ENCODE measurements at places on chromosomes 1 and 21. TPM values are rescaled to one million over a fixed set of nuclear protein-coding genes. Genes with fewer than 3 reads are reported as not detected.

- no peak for DNase-seq
These were observed 96.5 kb upstream of the CLDN14 start for GRCh38 chr21:36576441-36576840.

DNA sequence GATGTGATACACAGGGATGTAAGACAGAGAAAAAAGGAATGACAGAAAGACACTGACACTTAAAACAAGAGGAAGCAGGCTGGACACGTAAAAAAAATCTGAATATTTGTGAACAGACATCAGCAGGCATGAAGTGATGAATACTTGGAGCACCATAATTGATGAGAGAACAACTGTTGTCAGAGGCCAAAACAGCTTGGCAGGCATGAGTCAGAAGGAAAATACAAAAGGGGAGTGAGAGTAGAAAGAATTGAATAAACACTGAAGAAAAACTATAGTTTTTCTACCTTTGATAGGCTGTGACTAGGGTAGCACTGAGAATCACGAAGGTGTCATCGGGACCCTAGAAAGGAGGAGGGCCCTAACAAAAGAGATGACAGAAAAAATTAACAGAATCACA lies 21.6 kb upstream of the GUCA2A start:
- no peak for DNase-seq

GRCh38 chr1:22328331-22329147 lies 123.1 kb upstream of the ZBTB40 start:
- no peak for DNase-seq

- DNase-seq: no peak
These were observed 9.3 kb downstream of the SLC19A1 start for GRCh38 chr21:45532826-45533360.

DNA sequence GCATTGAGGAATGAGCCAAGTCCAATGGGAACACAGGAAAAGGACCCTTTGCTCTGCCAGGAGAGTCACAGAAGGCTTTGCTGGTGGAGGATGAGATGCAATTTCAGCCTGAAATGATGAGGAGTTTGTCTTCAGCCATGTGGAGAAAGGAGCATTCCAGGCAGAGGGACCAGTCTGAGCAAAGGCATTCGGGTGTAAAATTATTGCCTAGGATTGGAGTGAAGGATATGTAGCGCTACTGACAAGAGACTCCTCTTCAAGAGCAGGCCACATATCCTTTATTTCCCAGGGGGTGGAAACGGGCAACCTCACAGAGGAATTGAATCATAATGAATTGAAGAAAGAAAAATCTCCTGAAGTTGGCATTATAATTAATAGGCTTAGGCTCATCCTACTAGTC lies 1.1 kb upstream of the CSF1 start:
- no peak for DNase-seq

GRCh38 chr1:208724079-208724478 lies 479.9 kb upstream of the PLXNA2 start:
- no peak for DNase-seq

DNA sequence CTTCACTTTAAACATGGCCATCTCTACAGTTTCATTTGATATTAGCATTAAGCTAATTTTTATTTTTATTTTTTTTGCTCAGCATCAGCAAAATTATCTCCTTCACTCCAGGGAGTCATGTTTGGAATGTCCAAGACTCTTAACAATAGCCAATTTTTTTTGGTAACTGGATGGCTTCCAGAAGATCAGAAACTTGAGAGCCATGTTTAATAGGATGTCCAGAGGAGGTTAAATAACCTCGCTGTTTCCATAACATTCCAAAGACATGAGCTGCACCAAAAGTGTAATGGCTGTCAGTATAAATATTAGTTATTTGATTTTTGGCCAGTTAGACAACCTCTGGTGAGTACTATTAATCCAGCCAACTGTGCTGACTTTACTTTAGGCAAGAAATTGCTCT lies 80.7 kb downstream of the DNTTIP2 start:
- DNase-seq: peak; percentile 15

- no peak for DNase-seq
These were observed 19.3 kb upstream of the PDZK1IP1 start for GRCh38 chr1:47209091-47209490.

DNA sequence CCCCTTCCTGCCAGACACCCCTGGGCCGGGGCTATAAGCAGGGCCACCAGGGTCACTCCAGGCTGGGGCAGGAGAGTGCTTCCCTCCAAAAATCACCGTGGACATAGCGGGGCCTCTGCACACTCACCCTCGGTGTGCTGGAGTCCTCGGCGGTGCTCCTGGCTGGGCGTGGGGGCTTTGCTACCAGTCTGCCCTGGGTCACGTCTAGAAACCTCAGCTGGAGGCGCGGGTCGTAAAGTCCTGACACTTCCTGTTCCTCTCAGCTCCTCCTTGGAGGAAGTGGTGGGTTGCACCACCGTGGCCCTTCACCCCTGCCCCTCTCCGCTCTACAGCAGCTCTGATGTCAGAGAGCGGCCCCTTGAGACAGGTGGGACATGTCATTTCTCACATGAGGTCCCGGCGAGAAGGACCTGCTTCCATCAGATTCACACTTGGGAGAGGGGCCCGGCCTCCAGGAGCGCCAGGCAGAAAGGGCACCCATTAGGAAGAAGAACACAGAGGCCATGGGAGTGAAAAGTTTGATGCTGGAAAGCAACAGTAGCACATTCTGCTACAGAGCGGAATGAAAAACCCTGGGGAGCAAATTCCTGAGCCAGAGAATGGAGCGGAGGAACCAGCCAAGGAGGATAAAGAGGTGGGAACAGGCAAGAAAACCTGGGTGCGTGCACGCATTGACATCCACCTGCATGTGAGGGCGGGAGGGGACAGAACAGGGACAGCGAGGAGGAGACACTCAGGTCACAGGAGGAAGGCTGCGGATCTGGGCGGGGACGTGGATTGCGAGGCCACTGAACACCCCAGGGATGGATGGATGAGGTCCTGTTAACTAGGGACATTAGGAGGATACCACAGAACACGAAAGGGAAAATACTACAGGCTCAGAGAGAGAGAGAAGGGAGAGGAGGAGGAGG lies at the start of gene ITGB2:
TSS of gene ITGB2 (minus strand) at position 206 of the 911 bp plus-strand sequence. CDS start 10,117 bp downstream, outside the sequence.
- no peak for DNase-seq

DNA sequence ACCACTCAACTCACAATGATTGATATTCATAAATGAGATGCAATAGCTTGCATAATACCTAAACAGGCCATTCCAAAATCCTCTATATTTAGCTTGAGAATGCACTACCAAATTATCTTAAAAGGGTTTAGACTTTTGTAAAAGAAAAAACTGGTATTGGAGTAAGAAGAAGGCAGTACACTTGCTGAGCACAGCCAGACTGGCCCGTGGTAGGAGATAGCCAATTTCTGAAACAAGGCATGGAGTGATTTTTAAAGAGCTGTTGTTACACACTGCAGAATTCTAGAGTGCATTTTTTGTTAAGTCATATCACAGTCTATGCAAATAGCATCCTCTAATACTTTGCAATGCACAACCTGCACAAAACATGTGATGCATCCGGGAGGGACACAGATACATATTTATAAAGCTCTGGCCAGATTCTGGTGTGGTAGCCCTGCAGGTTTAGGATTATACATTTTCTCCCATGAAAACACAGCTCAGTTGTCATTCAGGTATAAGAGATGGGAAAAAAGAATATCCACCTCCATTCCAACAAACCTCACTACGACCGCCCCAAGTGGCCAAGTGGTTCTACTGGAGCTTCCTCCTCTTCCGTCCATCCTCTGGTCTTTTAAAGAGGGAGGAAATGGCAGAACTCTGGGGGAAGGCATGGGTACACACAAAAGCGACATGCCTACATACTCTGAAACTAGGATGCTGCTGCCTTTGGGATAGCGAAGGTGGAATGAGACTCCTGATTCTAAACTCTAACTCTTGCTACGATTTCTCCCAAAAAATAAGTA lies 40.8 kb downstream of the BCAR3 start:
- DNase-seq: no peak

- DNase-seq: no peak
These were observed 91.1 kb downstream of the TRIM11 start for GRCh38 chr1:228315484-228315944.

- no peak for DNase-seq
These were observed 40.3 kb upstream of the TLR5 start for GRCh38 chr1:223183268-223183862.

GRCh38 chr1:40432644-40433390 lies 17.5 kb upstream of the ZFP69B start:
- DNase-seq: no peak

GRCh38 chr1:22745669-22746585 lies 35.3 kb downstream of the EPHB2 start:
- DNase-seq: peak; percentile 66

DNA sequence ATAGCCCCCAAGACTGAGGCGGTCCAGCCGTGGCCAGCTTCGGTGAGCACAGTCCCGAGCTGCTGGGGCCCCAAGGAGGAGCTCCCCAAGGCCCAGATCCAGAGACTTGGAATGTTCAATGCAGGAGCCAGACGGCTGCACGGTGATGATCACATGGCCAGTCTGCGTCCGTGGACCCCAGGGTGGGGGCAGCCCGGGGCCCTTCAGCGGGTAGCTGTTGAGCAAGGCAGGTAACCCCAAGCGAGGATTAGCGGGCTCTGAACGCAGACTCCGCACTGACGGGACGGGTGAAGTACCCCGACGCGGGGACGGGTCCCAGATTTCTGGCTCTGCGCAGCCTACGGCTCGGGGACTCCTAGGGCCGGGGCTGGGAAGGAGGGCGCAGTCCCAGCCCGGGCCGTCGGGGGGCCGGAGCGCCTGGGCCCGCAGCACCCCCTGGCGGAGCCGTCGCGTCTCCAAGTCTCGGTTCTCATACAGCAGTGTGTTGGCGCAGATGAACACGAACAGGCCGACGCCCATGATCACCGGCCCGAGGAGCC lies 2.7 kb downstream of the TMEM200B start:
- peak; percentile 41 for DNase-seq

GRCh38 chr1:39988618-39989343 lies 33.8 kb downstream of the MFSD2A start:
- no peak for DNase-seq

GRCh38 chr1:243598433-243598832 lies 251.6 kb downstream of the AKT3 start:
- no peak for DNase-seq

DNA sequence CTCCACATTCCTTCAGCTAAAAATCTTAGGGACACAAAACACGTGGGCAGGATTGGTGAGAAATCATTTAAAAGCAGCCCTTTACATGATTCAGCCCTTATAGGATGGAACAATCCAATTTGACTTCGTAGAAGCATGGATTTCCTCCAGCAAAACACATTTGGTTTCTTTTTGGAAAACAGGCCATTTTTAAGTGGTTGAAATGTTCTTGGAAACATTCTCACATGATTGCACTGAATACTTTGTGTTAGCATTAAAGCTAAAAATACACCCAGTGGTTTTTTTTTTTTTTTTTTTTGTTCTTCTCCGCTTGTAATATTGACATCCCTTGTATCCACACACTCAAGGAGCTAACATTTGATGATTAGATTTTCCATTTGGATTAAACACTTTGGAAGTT lies 42.1 kb upstream of the ABCG1 start:
- DNase-seq: no peak

GRCh38 chr1:218299416-218299815 lies 14.3 kb downstream of the RRP15 start:
- DNase-seq: peak; percentile 62

DNA sequence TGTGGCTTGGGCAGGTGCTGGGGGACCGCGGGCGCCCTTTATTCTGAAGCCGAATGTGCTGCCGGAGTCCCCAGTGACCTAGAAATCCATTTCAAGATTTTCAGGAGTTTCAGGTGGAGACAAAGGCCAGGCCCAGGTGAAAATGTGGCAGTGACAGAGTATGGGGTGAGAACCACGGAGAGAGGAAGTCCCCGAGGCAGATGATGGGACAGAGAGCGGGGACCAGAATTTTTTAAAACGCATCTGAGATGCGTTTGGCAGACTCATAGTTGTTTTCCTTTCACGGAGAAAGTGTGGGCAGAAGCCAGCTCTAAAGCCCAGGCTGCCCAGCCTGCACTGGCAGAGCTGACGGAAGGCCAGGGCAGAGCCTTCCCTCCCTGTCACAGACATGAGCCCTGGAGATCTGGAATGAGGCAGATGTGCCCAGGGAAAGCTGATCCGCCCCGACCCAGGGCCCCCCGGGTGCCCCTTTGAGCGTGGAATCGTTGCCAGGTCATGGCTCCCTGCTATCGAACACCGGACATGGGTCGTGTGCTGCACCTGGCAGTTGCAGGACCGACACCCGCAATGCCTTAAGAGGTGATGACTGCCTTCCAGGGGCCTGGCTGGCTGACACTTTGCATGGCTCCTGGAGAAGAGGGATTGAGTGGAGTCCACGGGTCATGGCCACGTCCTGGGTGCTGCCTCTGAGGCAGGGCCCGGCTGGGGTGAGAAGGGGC lies 6.5 kb upstream of the SLX9 start:
- no peak for DNase-seq

GRCh38 chr1:66290761-66291530 lies 243.0 kb upstream of the SGIP1 start:
- no peak for DNase-seq

The REG4 gene
- not detected for polyA plus RNA-seq

The KIF14 gene
- polyA plus RNA-seq: 12.3 TPM

The KRTAP21-3 gene
- polyA plus RNA-seq: not detected

The S100A7A gene
- polyA plus RNA-seq: not detected

The TATDN3 gene
- 11.4 TPM for polyA plus RNA-seq

The ATP1A4 gene
- not detected for polyA plus RNA-seq

The THEMIS2 gene
- 0.58 TPM for polyA plus RNA-seq
